ENCODE measurements at places on chromosomes 11 and 22.

DNA sequence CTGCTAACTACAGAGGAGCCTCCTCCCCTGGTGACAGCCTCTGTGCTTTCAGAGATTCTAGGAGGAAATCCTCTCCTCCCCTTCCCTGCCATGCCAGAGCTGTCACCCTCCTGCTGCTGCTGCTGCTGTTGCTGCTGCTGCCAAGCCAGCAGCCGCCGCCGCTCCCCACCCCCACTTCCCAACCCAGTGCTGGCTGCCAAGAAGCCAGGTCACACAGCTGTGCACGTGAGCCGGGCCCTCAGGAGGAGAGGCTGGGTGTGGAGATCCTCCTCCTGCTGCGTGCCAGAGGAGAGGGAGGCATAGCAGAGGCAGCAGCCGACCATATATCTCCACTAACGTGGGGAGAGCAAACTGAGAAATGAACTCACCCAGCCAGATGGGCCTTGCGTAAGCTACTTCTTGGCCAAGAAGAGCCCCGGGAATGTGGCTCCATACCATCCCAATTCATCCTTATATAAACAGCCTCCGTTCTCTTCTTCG lies 12.4 kb downstream of the CRY2 start:
- DNase-seq, result peak; percentile 96

DNA sequence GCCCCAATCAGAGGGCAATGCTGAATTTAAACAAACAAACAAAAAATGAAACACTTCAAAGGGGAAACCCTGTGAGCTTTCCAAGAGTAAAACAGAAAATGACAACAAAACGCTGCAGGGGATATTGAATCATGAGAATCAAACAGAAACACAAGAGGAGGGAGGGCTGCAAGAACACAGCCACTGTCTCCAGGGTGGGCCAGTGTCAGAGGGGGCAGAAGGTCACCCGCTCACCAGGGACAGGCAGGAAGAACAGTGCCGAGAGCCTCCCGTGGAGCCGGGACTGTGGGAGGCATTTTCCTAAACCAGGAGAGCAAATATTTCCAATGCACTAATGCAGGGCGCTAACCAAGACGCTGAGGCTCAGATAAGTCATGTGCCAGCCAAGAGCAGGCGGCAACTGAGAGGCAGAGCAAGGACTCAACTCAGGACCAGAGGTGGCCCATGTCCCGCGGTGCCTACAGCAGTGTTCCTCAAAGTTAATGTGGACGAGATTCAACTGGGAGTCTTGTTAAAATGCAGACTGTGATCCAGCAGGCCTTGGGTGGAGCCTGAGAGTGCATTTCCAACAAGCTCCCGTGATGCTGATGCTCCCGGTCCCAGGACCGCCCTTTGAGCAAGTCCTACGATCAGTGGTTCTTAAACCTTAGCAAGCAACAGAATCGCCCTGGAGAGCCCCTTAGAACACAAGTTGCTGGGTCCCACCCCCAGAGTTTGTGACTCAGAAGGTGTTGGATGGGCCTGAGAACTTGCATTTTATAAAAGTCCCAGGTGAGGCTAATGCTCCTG lies 197.2 kb downstream of the TENM4 start:
- DNase-seq, result peak; percentile 26

- DNase-seq, result no peak
These were observed 2.8 kb upstream of the SELENOO start for GRCh38 chr22:50197856-50198623.

DNA sequence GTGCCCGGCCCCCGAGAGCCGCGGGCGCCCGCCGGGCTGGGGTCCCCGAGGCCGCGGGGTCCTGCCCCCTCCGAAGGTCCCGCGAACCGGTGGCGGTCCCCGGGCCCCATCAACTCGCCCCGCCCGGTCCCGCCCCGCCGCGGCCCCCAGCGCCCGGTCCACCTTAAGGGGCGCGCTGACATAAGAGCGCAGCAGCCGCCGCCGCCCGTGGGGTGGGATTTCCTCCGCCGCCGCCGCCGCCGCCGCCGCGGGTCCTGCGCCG lies at the start of gene ZDHHC8:
Gene ZDHHC8 (plus strand): TSS at position 208 of the 262 bp plus-strand sequence. CDS start 144 bp downstream, outside the sequence.
- peak; percentile 34 for DNase-seq

DNA sequence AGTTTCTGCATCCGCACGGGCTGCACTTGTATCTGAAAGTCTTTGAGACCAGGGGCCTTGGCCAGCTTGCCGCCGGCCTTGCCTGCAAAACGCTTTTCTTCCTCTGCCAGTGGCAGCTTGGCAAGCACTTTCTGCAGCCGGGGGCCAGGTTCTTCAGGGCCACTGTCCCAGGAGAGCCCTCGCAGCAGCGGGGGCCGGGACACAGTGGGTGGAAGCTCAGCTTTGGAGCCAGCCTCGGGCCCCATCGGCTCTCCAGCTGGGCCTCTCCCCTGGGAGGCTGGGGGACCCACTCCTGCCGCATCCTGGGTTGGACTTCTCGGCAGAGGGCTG lies 57.5 kb upstream of the LYVE1 start:
- DNase-seq, result no peak

GRCh38 chr22:42521228-42521546 lies 1.6 kb upstream of the RRP7A start:
- DNase-seq, result no peak

DNA sequence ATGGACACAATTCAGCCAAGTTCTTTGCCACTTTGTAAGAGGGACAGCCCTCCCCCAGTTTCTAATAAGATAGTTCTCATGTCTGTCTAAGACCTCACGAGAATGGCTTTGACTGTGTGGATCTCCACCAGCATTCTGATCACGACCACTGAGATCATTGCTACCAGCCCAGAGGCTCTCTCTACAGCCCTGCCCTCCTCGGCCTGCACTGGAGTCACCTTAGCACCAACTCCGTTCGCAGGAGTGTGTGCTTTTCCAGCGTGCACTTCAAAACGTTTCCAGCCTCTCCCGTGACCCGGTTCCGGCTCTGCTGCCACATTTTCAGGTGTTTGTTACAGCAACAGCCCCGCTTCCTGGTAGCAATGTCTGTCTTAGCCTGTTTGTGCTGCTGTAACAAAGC lies 26.2 kb downstream of the TSPAN32 start:
- no peak for DNase-seq

GRCh38 chr11:111310723-111311122 lies 12.4 kb downstream of the POU2AF3 start:
- DNase-seq, result no peak

GRCh38 chr22:29517215-29517908 lies 36.2 kb downstream of the THOC5 start:
- DNase-seq, result no peak

DNA sequence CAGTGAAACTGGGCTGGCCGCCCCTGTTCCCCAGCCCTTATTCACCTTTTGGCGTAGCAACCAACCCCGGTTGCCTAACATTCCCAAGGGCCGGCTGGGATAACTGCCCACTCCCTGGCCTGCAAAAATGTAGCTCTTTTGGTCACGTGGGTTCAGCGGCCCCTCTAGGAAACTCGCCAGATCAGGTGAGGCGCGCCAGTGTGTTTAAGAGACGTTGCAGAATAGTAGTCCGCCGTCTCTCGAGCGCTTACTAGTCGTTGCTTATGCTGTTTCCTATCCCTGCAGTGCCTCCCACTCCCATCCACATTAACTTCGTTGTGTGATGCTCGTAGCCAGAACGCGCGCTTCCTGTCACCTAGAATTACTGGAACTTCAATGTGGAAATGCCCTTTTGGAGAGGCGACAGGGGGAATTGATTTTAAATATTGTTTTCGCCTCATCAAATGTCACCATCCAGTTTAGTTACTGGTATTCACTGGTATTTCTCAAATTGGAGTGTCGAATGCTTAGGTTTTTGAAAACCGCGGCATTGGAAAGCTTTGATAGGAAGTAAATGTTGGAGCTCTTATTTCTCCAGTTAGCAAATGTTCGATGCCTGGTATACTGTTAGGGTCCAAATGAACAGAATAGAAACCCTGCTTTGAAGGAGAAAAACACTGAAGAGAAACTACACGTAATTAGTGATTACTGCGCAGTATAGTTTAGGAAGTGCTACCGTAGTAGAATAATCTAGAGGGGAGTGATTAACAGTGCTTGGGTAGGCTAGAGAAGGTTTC lies 823 bp downstream of the CEP57 start:
- peak; percentile 20 for DNase-seq

- DNase-seq, result no peak
These were observed 130.5 kb upstream of the B3GAT1 start for GRCh38 chr11:134542401-134543165.

- DNase-seq, result peak; percentile 51
These were observed 362.4 kb downstream of the TENM4 start for GRCh38 chr11:79078456-79078855.

- no peak for DNase-seq
These were observed 1.6 kb downstream of the KIAA0930 start for GRCh38 chr22:45238957-45239680.

DNA sequence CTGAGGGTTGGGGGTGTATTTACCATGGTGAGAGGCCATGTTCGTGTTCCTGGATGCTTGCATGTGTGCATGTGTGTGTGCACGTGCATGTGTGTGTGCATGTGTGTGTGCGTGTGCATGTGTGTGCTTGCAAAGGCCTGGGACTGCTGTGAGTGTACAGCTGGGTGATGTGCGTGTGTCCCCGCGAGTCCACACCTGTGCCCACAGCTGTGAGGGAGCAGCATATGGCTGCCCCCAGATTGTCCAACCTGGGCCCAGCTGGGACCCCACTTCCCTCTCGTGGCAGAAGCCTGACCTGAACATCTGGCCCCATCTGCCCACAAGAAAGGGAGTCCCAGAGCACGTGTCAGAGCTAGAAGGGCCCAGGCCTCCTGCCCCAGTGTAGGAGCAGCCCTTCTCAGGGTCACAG lies 8.4 kb upstream of the CD248 start:
- DNase-seq, result no peak

GRCh38 chr11:9380773-9381172 lies 3.7 kb upstream of the IPO7 start:
- peak; percentile 48 for DNase-seq

GRCh38 chr11:96088914-96089313 lies 165.0 kb upstream of the MTMR2 start:
- no peak for DNase-seq

DNA sequence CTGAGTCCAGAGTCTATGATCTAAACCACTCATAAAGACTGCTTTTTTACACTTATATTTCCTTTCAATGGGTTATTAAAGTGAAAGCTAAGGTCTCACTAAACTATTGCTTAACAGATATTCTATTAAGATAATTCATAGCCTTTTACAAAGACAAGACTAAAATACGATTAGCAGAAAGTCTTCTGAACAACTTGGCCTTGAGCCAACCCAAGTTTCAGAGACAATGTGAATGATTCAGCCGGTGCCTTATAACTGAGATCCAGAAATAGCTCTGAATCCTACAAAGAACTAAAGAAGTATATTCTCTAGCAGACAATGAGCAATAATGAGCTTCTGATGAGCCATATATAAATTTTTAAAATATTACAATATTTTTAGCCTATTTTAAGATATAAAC lies 41.5 kb upstream of the CARD18 start:
- DNase-seq, result peak; percentile 78

- no peak for DNase-seq
These were observed 313.3 kb downstream of the NTM start for GRCh38 chr11:131683666-131684065.

- no peak for DNase-seq
These were observed 102.3 kb downstream of the AMOTL1 start for GRCh38 chr11:94870422-94870821.

DNA sequence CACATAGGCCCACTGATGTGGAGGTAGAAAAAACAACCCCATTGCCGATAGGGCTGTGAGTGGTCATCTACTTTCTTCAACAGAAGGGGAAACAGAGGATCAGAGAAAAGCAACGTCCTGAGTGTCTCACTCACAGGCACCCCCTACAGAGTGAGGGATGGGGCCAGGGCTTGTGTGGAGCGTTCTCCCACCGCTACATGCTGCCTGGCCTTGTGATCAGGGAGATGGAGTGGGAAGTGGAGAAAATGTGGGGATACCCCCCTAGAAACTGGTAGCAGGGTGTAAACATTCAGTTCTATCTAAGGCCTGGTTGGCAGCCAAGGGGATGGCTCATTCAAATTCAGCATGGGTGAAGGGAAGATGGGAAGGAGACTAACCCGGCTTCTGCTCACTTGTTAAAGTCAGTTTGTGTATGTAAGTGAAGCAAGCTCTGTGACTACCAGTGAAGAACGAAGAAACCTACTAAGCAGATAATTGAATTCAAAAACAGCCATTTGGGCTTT lies 73.0 kb upstream of the NAV2 start:
- DNase-seq, result no peak

DNA sequence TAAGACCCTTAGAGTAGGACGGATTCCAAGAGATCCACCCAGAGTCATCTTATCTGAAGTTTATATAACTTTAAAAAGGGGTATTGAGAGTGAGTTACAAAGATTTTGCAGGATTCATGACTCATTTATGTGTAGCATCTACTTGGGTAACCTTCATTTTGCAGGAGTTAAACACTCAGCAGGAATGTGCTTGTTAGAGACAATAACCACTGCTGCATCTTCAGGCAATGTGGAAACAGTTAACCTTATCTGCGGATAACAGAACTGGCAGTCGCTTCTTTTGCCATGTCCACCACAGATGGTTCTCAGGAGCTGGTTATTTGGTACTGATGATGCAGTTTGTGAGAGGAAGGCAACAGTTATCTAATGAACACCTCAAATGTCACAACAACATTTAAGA lies 417.9 kb upstream of the DDI1 start:
- DNase-seq, result peak; percentile 42

- peak; percentile 54 for DNase-seq
These were observed 10.6 kb upstream of the CDC42EP1 start for GRCh38 chr22:37549704-37550059.

- DNase-seq, result peak; percentile 7
These were observed 114.7 kb downstream of the CRYBB2 start for GRCh38 chr22:25334162-25334490.

GRCh38 chr22:42797011-42797410 lies 60.1 kb downstream of the ARFGAP3 start:
- no peak for DNase-seq

GRCh38 chr11:125071846-125072217 lies 8.7 kb downstream of the SLC37A2 start:
- DNase-seq, result no peak

GRCh38 chr11:90453525-90453924 lies 230.7 kb upstream of the CHORDC1 start:
- DNase-seq, result no peak

- DNase-seq, result peak; percentile 81
These were observed at the start of gene ANO3 for GRCh38 chr11:26331911-26332571. ANO3 (plus strand) TSS chr11:26332130; CDS start chr11:26332276, 146 bp downstream.

- DNase-seq, result no peak
These were observed 382.6 kb downstream of the INSC start for GRCh38 chr11:15497366-15497765.

DNA sequence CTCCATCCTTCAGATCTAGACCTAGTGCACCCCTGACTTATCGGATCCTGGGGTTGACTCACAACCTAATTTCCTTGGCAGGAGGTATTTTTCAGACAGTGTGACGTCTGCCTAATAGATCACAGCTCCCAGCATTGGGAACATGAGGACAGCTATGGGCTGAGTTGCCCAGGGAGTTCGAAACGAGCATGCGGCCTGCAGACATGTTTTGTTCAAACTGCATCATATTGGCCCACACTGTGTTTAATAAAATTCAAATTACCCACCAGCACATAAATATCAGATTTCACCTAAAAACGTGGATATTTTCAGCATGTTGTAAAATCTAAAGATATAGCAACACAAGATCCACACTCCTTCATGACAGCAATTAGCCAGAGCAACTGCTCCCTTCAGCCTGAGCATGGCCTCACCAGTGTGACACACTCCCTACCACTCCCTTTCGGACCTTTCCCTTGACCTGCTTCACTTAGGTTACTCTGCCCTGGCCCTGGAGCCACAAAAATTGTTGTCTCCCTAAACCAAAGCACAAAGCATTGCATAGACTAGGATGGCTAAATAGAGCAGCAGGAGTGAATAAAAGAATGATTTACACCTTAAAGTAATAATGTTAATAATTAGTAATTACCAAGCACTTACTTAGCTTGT lies 53.6 kb upstream of the USP47 start:
- no peak for DNase-seq

All from fibroblast of skin of back (primary cell).